Esophagus squamous epithelium (tissue), 5 donors: ENCODE measurements at places on chromosomes 6 and 20.

DNA sequence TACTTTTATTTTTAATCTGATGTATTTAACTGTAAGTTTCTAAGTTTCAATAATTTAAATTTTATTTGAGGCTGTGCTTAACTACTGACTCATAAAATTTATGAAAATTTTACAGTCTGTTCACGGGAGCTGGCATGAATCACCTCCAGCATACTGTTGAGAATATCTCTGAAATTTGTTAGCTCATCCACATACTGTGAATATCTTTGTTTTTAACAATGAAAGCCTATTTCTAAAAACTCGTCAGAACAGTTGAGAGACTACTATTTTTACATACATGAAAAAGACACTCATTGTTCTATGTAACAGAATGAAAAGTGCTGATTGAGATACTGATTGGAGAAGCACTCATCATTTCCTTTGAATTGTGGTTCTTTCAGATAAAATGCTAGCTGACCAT, 749.3 kb downstream of the TENT5A start:
- no peak for DNase-seq

DNA sequence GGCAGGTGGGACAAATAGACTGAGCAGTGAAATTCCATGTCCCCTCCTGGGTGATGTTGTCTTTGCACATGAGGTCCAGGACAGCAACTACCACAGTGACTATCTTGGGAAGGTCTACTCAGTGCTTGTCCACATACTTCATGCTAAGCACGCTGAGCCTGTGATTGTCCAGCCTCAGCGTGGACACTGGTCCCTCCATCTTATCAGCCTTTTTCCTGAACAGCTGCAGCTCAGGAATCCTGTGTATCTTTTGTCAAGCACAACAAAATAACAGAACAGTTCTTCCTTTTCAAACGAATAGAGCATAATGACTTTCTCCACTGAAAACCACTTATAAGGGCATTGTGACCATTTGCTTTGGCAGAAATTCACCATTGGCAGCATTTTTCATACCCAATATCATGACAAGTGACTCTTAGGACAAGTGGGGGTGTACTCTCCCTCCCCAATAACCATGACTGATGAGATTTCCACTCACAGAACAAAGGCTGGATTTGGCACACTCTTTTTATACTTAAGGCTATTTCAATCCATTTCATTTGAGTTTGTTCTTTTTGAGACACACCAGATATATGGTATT, 90.3 kb downstream of the FYN start:
- no peak for DNase-seq

GRCh38 chr6:26104457-26105108, 17.4 kb downstream of the HFE start:
- DNase-seq: no peak

- DNase-seq: no peak
Measured at GRCh38 chr6:162442687-162443086, 284.9 kb downstream of the PRKN start.

DNA sequence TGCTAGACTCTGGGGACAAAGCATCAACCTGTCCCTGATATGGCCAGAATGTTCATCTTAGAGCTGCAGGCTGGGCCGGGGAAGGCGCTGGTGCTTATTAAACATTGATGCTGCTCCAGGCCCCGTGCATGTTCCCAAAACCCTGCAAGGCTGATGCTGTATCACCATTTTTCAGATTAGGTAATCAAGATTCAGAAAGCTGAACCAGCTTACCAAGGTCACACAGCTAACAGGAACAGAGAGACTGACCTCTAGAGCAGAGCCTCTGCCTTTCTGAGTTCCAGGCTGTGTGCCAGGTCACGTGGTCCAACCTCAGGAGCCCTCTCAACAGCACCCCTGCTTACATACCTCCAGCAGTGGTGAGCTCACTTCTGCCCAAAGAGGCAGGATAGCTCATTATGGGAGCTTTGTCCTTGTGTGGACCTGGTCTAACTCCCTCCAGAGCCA, 16.1 kb upstream of the VSTM2L start:
- DNase-seq: no peak

- no peak for DNase-seq
Measured at GRCh38 chr6:154359161-154359574, 2.6 kb upstream of the IPCEF1 start.

GRCh38 chr6:24272553-24272952, 85.3 kb downstream of the DCDC2 start:
- no peak for DNase-seq

DNA sequence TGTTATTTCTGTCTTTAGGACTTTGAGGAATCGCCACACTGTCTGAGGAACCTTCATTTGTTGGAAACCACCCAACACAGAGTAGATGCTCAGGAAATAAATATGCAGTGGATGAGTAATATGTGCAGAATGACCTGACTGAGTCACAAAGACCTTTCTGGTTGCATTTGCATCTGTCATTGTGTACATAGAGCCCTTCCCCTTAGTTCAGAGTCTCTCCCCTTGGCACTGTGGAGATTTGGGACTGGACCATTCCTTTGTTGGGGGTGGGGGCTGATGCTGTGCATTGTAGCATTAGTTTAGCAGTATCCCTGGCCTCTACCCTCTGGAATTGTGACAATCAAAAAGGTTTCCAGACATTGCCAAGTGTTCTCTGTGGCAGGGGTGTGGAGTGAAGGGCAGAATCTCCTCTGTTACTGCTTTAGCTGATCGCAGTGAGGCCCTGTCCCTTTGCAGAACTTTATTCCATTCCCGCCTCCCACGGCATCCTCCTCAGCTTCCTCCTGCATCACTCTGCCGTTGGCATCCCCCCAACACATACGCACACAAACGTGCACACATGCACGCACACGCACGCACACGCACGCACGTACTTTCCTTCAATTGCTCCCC, 64.5 kb downstream of the EYA2 start:
- no peak for DNase-seq

DNA sequence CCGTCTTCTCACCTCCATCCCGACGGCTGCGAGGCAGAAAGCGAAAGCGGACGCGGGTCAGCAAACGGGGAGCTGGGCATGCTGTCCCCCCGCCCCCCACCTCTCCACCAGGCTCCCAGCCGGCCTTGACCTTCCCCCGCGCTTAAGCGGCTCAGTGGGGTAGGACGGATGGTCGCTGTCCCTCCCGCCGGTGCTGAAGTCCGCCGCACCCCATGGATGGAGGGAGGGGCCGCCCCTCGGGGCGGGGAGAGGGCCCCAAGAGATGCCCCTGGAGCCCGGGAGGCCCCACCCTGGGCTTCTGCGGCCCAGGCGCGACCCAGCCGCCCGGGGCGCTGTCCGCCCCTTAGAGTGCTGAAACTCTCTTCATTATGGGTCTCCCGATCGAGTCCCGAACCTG, at the start of gene KCNB1:
KCNB1 (minus strand) TSS at position 48 of the 397 bp plus-strand sequence. CDS start 188 bp downstream, outside the sequence.
- DNase-seq: no peak
